ENCODE measurements at places on chromosomes 7 and 10.
A peak's percentile ranks its signal among the peaks of the same experiment; 100 is the strongest.

DNA sequence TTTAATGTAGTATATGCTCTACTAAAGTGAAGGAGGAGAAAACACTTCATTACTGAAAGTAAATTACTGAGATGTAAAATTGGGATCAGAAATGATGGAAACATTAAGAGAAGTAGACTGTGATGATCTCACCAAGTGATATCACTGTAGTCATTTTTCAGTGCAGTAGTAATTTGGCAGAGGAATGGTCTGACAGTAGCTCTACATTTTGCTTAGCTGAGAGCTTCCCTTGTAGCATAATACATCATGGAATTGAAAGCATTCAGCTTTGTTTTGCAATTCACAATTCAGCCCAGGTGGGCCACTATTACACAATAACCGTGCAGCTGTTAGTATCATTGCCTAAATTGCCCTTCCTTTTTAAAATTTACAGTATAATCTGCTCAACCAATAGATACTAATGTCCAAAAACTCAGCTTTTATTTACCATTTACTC lies 19.4 kb upstream of the CABCOCO1 start:
- peak; percentile 53 for DNase-seq

DNA sequence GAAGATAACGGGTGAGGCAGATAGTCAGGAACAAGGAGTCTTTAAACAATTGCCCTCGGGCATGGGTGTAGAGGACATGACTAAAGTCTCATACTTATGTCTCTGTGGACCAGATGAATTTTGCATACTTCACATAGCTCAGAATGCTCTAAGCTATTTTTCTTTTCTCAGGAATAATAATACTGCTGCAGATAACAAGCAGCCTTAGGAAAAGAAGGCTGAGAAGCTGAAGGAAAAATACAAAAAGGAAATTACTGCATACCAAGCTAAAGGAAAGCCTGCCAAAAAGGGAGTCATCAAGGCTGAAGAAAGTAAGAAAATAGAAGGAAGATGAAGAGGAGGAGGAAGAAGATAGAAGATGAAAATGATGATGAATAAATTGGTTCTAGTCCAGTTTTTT lies 13.4 kb upstream of the ERCC6 start:
- peak; percentile 44 for DNase-seq

- no peak for DNase-seq
These were observed 34.1 kb upstream of the TSPAN33 start for GRCh38 chr7:129110258-129110981.

GRCh38 chr10:63920926-63921325 lies 399.7 kb downstream of the REEP3 start:
- DNase-seq = no peak

- peak; percentile 56 for DNase-seq
These were observed 285.8 kb upstream of the CACNA2D1 start for GRCh38 chr7:82729172-82730030.

DNA sequence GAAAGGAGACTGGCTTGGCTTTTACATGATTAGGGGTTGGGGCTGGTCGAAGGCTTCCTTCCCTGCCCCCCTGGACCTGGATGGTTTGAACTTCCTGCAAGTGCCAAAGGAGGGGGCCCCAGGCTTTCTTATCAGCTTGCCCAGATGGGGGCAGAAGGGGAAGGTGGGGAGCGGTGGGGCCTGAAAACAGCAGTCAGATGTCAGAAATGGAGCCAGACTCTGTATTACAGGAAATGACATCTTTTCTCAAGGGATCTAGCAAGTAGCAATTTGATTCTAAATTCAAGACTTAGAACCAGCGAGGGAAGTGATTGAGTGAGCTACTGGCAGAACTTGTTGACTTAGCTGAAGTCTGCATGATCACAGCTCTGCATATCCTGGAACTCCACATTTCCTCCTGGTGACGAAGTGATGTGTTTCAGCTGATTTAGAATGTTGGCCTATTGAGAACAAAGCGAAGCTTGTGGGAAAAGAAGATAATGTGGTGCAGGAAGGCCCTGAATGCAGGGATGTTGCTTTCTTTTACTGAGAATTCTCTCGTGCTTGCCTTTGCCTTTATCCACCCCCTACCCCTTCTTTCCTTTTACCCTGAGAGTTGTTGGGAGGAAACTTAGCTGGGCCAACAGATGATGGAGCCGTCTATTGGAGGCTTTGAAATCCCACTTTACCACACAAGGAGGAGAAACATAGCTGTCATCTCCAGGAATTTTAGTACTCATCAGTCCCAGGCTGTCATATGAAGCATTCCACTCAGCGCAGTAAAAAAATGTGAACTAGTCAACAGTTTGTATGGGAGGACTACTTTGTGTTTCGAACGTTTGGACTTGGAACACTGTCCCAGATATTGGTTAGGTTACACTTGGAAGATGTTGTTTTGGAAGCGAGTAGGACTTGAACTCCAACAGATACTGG lies 43.2 kb downstream of the CCNY start:
- DNase-seq = peak; percentile 72

DNA sequence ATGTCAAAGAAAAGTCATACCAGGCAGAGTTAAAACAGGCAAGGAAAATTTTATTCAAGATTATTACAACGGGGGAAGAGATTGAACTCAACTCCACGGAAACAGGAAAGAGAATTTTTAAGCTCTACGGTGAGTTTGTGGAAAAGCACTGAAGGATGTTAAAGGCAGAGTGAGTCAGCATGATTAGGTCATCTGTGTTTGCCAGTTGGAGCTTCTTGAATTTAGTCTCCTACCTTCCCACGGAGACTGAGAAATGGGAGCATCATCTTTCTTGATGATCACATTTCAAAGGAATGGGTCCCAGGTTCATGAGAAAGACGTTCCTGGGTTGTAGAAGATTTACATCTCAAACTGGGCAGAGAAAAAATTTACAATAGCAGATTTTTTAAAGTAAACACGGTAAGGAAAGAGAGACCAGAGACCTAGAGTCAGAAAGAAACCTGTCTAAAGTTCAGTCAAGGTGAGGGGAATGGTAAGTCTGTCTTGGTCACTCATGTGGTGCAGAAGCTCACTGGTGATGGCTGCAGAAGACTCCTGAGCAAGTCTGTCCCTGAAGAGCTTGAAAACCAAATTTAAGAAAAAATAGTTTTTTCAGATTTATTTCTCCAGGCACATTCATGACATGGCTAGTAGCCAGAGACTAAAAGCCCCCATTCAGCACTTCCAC lies 516.9 kb upstream of the LRRN3 start:
- DNase-seq = peak; percentile 5

- DNase-seq = no peak
These were observed 107.4 kb downstream of the WDFY4 start for GRCh38 chr10:48792121-48792520.

DNA sequence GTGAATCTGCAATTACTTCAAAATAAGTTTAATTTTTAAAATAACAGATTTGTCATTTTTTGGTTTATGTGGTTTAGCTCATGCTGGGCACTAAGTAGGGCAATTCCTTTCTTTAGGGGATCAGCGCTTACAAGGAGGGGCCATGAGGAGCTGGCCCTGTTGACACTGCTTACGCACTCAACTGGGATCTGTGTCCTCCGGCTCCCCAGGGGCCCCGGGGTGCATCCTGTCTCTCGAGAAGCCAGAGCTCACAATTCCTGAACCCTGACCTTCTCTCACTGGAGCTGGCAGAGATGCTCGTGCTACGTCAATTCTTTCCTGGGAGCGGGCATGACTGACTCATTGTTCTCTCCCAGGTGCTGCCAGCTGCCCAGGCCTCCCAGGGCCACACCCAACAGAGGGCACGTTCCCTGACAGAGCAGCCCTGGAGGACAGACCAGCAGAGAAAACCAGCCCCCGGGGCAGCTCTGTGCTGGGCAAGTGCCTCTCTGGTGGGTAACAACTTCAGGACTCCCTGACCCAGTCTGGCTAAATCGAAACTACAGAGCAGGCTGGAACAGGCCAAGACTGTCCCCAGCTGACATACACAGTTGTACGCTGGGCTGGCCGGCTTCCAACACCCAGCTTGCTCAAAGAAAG lies 36.8 kb downstream of the CTBP2 start:
- peak; percentile 90 for DNase-seq

DNA sequence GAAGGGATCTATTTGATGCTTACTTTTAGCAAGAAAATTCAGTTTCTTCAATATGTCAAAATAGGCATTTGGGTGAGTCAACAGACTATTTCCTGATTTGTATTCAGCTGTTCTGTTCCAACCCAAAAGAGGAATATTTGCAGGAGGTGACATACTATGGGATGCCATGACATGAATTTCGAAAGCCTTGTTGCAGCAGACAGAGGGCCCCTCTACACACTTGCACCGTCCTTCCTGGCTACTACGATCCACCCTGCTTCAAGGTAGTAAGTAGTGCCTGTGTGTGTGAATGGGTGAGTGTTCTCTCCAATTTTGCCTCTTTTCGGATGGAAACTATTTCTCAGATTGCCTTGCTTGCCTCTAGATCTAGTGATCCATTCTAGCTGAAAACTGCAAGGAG lies 413.0 kb upstream of the ADARB2 start:
- DNase-seq = no peak

DNA sequence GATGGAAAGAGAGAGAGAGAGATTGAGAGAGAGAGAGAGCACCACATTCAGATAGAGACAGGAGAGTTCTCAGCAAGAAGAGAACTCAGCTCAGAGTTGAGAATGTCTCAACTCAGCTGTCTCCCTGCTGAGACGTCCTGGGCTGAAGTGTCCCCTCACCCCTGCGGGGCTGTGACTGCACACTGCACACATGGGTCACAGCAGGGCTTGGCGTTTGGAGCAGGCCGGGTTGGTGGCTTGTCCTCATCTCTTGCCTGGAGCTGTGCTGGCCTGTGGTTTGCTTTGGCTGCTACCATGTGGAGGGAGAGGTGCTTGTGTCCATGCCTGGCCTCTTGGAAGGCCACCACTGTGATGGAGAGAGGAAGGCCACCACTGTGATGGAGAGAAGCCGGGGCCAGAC lies 167.9 kb downstream of the RNF216 start:
- no peak for DNase-seq

- no peak for DNase-seq
These were observed 7.3 kb downstream of the C7orf57 start for GRCh38 chr7:48042636-48043035.

DNA sequence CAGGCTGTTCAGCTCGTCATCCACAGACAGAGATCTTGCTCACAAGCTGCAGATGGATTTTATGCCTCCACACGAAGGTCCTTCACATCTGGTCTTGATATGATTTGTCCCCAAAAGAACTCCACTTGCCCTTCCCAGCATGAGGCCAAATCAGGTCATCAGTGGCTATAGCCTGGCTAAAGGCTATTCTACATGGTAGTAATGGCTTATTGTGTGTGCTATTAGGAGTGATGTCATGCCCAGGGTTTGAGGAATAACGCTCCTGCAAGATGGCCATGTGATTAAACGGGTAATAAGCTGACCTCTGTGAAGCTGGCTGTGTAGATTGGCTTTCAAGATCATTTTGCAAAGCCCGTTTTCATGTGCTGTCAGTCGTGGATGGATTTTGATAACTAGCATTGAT lies 313.8 kb downstream of the FRMD4A start:
- no peak for DNase-seq

- no peak for DNase-seq
These were observed 159.3 kb upstream of the TMEM196 start for GRCh38 chr7:19932549-19933249.

DNA sequence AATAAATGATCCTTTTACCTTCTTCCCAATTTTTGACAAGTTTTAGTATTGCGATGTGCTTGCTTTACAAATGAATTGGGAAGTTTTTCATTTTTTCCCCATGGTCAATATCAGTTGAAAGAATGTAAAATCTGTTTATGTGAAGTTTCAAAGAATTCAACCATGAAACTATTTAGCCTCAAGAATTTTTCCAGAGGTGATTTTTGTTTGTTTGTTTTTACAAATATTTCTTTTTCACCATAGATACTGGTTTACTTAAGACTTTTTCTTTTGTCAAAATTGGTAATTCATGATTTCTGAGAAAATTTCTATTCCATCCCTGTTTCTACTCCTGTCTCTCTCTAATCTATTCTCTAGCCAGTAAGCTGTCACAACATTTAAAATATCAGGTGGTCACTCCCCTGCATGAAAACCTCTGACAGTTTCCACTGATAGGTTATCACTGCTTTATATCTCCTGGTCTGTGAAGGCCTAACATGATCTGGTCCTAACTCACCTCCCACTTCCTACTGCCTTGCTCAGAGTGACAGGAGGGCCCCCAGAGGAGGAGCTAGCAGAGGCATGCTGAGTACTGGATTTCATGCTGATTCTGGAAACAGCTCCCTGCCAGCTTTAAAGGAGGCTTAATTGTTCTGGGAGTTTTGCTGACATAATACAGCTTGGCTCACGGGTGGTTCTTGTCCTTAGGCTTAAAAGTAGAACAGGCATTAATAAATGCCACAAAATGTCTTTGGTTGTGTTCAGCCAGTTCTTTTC lies 7.6 kb upstream of the ARMS2 start:
- DNase-seq = peak; percentile 8
